ENCODE measurements at places on chromosomes 5 and 9. TPM values are rescaled to one million over a fixed set of nuclear protein-coding genes. Genes with fewer than 3 reads are reported as not detected.

SLC36A3 gene
- total RNA-seq: not detected

DNA sequence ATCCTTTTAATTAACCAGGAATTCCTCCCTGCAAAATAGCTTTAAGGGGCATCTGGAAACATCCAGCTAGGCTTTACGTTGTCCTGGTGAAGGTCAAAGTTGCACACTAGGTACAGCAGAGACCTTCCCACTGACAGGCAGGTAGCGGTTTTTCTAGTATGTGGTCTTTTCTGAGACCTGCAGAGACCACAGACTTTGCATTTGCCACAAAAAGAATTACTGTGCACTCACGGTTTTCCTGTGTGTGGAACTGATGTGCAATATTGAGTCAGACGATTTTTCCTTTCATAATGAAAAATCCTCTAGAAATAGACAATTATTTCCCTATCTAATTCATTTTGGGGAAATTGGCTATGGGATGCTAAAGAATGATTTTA, 417.0 kb upstream of the ADAMTSL1 start:
- no peaks in the 10 kb centered on the region for H3K27me3 ChIP-seq
- H3K4me1 ChIP-seq: no peaks in the 10 kb centered on the region
- H3K4me3 ChIP-seq: no peak overlapping the region
- H3K36me3 ChIP-seq: no peaks in the 10 kb centered on the region
- DNase-seq: no peak

- H3K4me1 ChIP-seq: no peaks in the 10 kb centered on the region
- peak; percentile 53 for DNase-seq
- no peaks in the 10 kb centered on the region for H3K27me3 ChIP-seq
- H3K4me3 ChIP-seq: no peak overlapping the region
Measured at GRCh38 chr5:11075035-11075805, 314.2 kb upstream of the DAP start.

BTNL3 gene
- 0.34 TPM for total RNA-seq

- H3K27ac ChIP-seq: no peak overlapping the region
- no peak for DNase-seq
- no peak overlapping the region for H3K4me3 ChIP-seq
- H3K27me3 ChIP-seq: no peaks in the 10 kb centered on the region
Measured at GRCh38 chr5:124457101-124457500, 289.3 kb downstream of the ZNF608 start.

DNA sequence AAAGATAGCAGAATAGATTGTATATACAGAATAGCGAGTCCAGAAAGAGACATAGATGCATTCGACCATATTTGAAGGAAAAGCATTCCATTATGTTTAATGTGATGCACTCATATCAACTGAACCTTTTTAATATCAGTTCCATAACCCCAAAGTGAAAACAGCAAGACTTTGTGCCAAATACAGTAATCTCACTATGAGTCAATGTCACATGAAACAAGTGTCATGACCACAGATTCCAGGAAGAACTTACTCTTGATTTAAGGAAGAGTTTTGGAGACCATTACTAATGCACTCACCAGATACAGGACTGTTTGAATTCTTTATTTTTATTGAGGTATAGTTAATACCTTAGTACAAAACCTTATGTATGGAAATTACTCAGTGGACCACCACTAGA, 220.5 kb downstream of the SH3GL2 start:
- no peaks in the 10 kb centered on the region for H3K27me3 ChIP-seq
- H3K27ac ChIP-seq: no peak overlapping the region
- no peak for DNase-seq
- no peaks in the 10 kb centered on the region for H3K4me1 ChIP-seq

TMEM252 gene
- not detected for total RNA-seq

HTR4 gene
- total RNA-seq: not detected

GRCh38 chr9:125890826-125891225, 143.7 kb downstream of the PBX3 start:
- DNase-seq: no peak
- H3K27me3 ChIP-seq: no peaks in the 10 kb centered on the region
- H3K27ac ChIP-seq: no peak overlapping the region
- peaks cover 65% of the 10 kb centered on the region for H3K4me1 ChIP-seq
- no peak overlapping the region for H3K4me3 ChIP-seq

DNA sequence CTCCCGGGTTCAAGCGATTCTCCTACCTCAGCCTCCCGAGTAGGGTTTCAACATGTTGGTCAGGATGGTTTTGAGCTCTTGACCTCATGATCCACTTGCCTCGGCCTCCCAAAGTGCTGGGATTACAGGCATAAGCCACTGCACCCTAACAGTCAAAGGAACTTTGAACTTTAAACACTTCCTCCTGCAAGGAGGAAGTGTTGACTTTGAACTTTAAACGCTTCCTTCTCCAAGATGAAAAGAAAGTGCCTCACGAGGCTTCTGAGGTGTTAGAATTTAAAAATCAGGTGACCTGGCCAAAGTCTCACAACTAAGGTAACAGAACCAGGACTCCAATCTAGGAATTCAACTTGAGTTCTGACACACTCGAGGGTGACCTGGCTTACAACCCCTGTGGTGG, 150.9 kb downstream of the BRINP1 start:
- no peak overlapping the region for H3K4me3 ChIP-seq
- no peak for DNase-seq
- H3K4me1 ChIP-seq: no peaks in the 10 kb centered on the region
- no peaks in the 10 kb centered on the region for H3K27me3 ChIP-seq
- H3K36me3 ChIP-seq: no peaks in the 10 kb centered on the region
- no peak overlapping the region for H3K27ac ChIP-seq

GRCh38 chr5:3512361-3513095, 83.1 kb upstream of the IRX1 start:
- no peaks in the 10 kb centered on the region for H3K36me3 ChIP-seq
- DNase-seq: no peak
- no peak overlapping the region for H3K27ac ChIP-seq
- peaks cover 11% of the 10 kb centered on the region for H3K4me1 ChIP-seq

- H3K4me3 ChIP-seq: no peak overlapping the region
- no peak overlapping the region for H3K27ac ChIP-seq
- no peaks in the 10 kb centered on the region for H3K27me3 ChIP-seq
- H3K36me3 ChIP-seq: no peaks in the 10 kb centered on the region
Measured at GRCh38 chr5:170636206-170636605, 132.4 kb downstream of the KCNIP1 start.

GRCh38 chr5:112869948-112870347, 8.9 kb downstream of the SRP19 start:
- no peaks in the 10 kb centered on the region for H3K27me3 ChIP-seq
- no peak for DNase-seq
- no peak overlapping the region for H3K27ac ChIP-seq
- no peaks in the 10 kb centered on the region for H3K4me1 ChIP-seq
- peaks cover 19% of the 10 kb centered on the region for H3K36me3 ChIP-seq

DNA sequence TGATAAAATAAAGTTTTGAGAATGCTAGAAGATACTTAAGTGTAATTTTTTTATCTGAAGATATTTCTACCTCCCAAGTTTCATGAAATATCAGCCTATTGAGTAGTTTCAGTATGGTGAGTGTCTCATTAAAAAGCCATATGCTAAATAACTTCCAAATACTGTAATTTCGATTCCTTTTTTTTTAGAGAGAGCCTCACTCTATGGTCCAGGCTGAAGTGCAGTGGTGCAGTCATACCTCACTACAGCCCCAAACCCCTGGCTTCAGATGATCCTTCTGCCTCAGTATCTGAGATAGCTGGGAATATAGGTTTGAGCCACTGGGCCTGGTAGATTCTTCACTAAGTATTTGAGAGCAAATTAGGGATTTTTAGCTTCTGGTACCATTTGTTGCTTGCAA, 24.5 kb downstream of the CDC42SE2 start:
- no peak for DNase-seq
- no peak overlapping the region for H3K4me3 ChIP-seq
- H3K4me1 ChIP-seq: no peaks in the 10 kb centered on the region
- H3K27ac ChIP-seq: no peak overlapping the region

DNA sequence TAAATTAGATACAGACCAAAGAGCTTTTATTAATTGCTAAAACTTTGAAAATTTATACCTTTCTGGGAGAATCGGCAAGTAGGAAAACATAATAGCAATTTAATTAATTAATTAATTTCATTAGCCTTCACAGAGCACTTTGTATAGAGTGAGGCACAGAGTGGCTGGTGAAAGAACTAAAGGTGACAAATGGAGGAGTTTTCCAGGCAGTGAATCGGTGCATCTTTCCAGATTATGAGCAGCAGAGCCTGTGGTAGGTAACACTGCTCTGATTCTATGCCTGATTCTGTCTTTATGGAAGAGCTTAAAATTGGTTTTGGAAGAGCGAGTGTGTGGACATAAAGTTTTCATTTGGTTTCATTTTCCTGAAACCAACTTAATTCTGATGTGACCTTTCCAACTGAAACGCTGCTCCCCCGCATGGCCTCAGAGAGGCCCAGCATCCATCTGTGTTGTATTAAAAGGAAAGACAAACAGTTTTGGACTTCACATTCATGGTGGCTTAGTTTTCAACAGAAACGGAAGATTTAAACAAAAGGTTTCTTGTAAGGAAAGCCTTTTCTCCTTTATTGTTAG, 188.9 kb upstream of the RPS23 start:
- H3K27me3 ChIP-seq: no peaks in the 10 kb centered on the region
- H3K27ac ChIP-seq: no peak overlapping the region
- H3K4me1 ChIP-seq: no peaks in the 10 kb centered on the region

- no peak overlapping the region for H3K27ac ChIP-seq
- no peak for DNase-seq
- no peak overlapping the region for H3K4me3 ChIP-seq
- H3K27me3 ChIP-seq: no peaks in the 10 kb centered on the region
- no peaks in the 10 kb centered on the region for H3K36me3 ChIP-seq
Measured at GRCh38 chr9:17060450-17060849, 74.4 kb upstream of the CNTLN start.

DNA sequence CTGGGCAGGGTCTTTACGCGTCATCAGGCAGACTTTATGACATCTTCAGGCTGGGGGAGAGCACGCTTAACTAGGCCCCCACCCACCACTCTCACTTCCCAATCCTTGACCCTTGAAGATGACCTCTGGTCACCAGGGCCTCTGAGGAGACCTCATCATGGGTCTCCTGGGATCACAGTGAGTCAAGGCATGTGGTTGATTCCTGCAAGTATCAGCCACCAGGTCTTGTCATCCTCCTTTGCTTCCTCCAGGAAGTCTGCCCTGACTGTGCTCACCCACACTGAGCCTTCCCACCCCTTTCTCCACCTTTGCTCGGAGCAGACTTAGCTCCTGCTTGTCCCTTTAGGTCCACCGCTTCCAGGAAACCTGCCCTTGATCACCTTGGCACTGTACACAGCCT, 17.3 kb downstream of the ODF2 start:
- H3K27ac ChIP-seq: no peak overlapping the region
- no peak overlapping the region for H3K4me3 ChIP-seq
- H3K36me3 ChIP-seq: no peaks in the 10 kb centered on the region

DNA sequence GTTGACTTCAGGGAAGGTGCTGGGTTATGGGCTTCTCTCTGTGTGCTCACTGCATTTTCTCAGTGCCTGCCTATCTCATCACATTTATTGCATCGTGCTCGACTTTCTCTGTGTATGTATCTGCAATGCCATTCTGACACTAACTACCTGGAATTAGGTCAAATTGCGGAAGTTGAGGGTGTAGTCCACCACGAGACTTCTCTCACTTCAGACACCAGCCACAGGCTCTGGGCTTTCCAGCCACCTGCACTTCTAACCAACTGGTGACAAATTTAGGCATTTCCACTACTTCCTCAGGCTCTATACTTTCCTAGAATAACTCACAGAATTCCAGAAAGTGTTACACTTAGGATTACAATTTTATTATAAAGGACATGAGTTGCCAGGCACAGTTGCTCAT, 188.6 kb upstream of the ZNF608 start:
- H3K4me1 ChIP-seq: peaks cover 7% of the 10 kb centered on the region
- DNase-seq: no peak
- H3K4me3 ChIP-seq: no peak overlapping the region
- no peak overlapping the region for H3K27ac ChIP-seq
- H3K27me3 ChIP-seq: no peaks in the 10 kb centered on the region

DNA sequence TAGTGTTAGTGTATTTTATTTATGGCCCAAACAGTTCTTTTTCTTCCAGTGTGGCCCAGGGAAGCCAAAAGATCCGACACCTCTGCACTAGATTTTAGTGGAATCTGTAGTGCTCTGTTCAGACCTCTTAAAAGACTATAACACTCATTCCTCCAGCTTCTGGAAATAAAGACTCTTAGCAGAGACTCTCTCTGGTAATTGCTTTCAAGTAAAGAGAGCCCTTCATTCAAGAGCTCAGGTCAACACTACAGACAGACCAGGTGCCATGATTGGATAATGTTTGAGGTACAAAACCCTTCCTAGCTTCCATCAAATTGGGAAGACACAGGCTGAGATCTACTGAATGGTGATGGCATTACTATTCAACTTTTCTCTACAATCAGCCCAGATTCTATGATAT, 255.8 kb downstream of the PRDM9 start:
- H3K4me1 ChIP-seq: no peaks in the 10 kb centered on the region
- H3K36me3 ChIP-seq: no peaks in the 10 kb centered on the region
- DNase-seq: no peak
- no peak overlapping the region for H3K27ac ChIP-seq

DNA sequence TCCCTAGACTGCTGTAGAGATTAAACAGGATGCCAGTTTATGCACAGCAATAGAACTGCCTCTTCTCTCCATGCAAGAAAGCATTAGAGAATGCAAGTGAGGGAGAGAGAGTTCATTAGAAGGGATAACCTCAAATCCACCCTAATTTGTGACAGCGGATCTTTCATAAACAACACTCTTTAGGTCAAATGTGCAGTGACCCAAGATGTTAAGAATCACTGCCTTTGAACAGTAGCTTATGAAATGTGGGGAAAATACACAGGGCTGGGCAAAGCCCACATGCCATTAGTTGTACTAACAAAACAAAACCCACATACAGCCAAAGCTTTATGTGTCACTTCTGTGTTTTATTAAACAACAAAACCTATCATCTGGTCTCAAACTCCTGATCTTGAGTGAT, 36.2 kb upstream of the POU4F3 start:
- H3K4me1 ChIP-seq: peaks cover 4% of the 10 kb centered on the region
- no peak overlapping the region for H3K27ac ChIP-seq
- H3K36me3 ChIP-seq: no peaks in the 10 kb centered on the region
- H3K4me3 ChIP-seq: no peak overlapping the region

GRCh38 chr5:171521219-171521633, 101.8 kb downstream of the FGF18 start:
- H3K4me3 ChIP-seq: no peak overlapping the region
- peak; percentile 30 for DNase-seq
- no peaks in the 10 kb centered on the region for H3K36me3 ChIP-seq
- no peaks in the 10 kb centered on the region for H3K27me3 ChIP-seq
- H3K4me1 ChIP-seq: peaks cover 20% of the 10 kb centered on the region

DNA sequence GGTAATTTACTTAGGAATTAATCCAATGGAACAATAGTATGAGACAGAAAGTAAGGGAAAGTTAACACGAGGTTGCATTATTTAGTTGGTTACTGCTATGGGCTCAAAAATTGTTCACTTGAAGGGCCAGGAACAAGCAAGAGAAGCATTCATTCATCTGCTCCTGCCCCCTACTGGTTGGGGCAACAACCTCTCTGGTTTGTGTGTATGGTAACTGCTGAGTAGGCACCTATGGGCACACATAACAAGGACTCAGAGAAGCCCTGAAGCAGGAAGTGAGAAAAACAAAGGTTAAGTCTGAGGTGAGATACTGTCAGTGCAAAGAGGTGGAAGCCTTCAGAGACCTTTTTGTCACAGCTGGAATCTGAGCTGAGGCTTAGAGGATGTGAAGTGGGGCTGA, 34.4 kb upstream of the RANBP6 start:
- no peak overlapping the region for H3K4me3 ChIP-seq
- no peak overlapping the region for H3K27ac ChIP-seq
- DNase-seq: no peak
- H3K36me3 ChIP-seq: no peaks in the 10 kb centered on the region
- peaks cover 5% of the 10 kb centered on the region for H3K4me1 ChIP-seq

- no peaks in the 10 kb centered on the region for H3K27me3 ChIP-seq
- H3K36me3 ChIP-seq: no peaks in the 10 kb centered on the region
Measured at GRCh38 chr5:132435886-132436285, 54.7 kb downstream of the IRF1 start.

- no peak for DNase-seq
- H3K4me1 ChIP-seq: no peaks in the 10 kb centered on the region
Measured at GRCh38 chr5:84379749-84380148, 4.9 kb downstream of the EDIL3 start.

SLC6A19 gene
- total RNA-seq: not detected
